ENCODE measurements at places on chromosomes 6 and 20.

DNA sequence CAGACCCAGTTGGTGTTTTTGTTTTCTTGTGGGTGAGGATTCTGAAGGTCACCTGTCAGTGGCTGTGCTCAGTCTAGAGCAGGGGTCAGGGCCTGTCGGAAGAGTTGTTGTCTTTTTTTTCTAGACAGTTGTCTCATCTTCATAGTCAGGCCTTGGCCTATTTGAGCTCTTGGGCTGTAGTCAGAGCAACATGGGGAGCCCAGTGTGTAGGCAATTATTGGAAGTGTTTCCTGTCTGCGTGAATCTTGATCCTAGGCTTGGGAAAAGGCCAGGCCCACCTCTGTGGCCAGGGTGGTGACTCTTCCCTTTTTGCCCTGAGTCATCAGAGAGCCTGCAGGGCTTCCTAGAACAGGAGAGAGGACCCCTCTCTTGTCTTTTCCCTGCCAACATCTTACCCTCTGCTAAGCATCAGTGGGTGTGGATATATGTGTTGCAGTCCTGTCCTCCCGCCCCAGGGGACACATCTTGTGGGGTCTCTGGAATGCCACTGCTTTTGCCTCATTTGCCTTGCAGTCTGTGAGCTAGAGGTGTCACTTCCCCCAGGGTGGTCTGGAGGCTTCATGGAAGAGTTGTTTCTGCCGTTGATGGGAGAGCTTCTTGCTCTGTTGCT is 11.4 kb downstream of the TJAP1 start:
- no peak for DNase-seq

GRCh38 chr6:25987845-25988244 is 25.2 kb downstream of the TRIM38 start:
- DNase-seq, result no peak

DNA sequence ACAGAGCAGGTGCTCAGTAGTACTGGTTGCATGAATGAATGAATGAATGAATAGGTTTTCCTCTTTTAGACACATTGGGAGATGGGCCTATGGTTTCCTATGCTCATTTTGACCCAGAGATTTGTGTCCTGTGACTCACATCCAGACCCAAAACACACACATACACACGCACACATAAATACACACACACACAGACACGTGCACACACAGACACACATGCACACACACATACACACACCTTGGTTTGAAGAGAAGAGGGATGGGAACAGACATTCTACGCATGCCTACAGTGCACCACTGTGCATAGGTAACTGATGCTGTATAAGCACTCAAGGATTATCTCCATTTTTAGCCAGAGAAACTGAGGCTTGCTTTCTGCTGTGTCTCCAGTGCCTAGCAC is 4.1 kb downstream of the JPH2 start:
- no peak for DNase-seq

GRCh38 chr20:56430461-56430860 is 18.4 kb downstream of the CASS4 start:
- no peak for DNase-seq

- no peak for DNase-seq
Measured at GRCh38 chr20:37584238-37584807, 56.6 kb upstream of the BLCAP start.

GRCh38 chr6:142008016-142008735 is 124.5 kb upstream of the GJE1 start:
- no peak for DNase-seq

GRCh38 chr20:21322921-21323331 is 19.8 kb downstream of the XRN2 start:
- DNase-seq, result peak; percentile 16

DNA sequence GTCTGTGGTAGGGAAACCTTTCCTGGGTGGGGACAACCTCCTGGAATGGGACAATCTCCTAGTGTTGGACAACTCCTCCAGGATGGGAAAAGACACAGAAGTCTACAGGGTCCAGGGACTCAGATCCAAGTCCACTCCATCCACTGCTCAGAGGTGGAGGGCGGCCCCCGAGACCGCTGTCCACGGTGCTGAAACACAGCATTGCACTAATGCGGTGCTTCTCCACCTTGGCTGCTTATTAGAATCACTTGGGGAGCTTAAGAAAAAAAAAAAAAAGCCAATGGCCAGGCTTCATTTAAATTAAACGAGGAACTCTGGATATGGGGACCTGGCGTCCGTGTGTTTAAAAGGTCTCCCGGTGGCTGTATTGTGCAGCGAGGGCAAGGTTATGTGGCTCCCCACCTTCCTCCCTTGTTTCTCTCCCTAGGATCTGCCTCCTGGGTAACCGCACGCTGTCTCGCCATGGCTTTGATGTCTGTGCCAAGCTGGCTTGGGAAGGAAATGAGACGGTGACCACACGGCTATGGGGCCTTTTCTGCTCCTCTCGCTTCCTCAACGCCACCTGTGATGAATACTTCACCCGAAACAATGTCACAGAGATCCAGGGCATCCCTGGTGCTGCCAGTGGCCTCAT is 12.0 kb downstream of the SLC12A5 start:
- DNase-seq, result no peak

- no peak for DNase-seq
Measured at GRCh38 chr20:54085910-54086309, 15.5 kb upstream of the BCAS1 start.

GRCh38 chr6:150150821-150151646 is 8.2 kb downstream of the PPP1R14C start:
- DNase-seq, result no peak

- no peak for DNase-seq
Measured at GRCh38 chr6:146910611-146911010, 293.6 kb upstream of the STXBP5 start.

GRCh38 chr6:81491454-81492101 is 260.9 kb downstream of the TENT5A start:
- DNase-seq, result no peak

DNA sequence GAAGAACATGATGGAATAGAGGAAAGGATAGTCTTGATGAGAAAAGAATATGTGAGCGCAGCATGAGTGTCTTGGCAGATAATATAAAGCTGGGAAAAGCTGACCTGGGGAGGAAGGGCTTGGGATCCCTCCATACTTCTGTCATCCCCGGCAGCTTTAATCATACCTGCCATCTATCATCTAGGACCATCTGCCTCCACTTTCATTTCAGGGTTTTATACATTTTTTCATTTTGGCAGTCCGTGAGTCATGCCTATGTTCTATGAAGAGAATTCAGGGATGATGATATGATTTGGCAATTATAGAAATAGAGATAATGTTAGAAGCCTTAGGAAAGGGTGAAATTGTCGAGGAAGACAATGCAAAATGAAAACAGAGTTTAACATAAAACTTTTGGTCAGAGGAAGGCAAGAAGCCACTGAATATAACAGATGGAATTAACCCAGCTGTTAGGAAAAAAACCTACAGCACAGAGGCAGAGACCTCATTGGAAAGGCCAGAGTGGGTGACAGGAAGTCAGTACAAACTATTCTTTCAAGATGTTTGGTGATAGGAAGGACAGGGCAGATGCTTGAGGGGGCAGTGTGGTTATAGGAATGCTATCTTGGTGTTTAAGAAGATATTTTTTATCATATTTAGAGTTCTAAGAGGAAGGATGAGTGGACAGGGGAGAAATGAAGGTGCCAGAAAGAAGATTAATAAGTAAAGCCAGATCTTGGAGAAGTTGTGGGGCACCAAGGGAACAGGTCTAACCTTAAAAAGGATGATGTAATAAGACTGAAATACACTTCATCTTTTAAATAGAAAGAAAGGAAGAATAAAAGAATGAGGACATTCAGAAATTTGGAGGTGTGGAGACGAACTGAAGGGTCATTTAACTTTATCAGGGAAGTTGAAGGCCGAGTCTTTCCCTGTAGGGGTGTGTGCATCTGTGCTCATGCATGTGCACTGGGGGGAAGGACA is 37.8 kb downstream of the MARCKS start:
- DNase-seq, result no peak

DNA sequence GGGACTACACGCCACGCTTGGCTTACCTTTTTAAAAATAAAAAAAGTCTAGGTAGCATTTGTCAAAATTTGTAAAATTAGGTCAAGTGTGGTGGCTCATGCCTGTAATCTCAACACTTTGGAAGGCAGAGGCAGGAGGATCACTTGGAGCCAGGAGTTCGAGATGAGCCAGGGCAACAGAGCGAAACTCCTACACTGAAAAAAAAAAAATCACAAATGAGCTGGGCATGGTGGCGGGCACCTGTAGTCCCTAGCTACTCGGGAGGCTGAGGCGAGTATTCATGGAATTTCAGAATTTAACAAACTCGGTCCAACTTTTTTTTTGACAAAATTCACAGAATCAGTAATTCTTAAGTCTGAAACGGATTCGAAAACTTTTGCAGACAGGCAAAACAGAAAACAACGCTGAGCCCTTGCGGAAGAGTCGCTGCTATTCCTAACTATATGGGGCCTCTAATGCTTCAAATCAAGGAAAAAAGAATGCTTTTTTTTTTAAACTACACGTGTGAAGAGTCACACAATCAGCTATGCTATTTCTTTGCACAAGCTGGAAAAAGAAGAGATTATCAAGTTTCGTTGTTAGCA is 62.9 kb downstream of the GTF2H5 start:
- DNase-seq, result no peak

DNA sequence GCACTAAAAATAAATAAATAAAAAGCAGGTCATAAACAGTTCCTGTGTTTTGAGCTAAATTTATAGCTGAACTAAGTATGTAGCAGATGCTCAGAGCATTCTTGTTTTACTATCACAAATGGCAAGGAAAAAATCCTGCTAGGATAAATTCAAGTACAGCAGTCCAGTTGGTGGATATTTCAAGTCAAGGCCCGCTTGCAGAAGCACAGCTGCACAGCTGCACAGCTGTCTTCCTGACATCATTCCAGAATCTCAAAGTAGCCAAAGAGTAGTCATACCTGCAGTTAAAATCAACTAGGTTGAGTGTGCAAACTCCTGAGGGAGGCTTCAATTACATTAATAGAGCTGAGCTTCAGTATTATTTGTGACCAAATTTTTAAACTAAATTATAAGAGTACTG is 297.7 kb upstream of the MANEA start:
- DNase-seq, result peak; percentile 43

DNA sequence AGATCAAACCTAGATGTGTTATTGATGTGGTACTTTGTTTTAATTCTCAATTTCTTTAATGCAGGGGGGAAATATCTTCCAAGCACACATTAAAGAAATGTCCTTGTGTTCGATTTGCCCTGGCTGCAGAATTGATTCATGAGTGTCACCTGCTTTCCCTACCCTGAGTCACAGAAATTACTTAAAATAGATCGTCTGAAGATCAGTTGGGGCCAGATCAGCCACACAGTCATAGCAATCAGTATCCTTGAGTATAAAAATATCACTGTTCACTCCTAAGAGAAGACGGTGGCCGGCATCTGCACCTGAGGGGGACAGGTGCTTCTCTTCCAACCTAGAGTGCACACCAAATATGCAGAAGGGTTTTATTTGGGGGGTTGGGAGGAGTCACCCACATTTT is 115.2 kb upstream of the RIN2 start:
- no peak for DNase-seq

GRCh38 chr20:4062721-4063606 is 47.6 kb upstream of the RNF24 start:
- DNase-seq, result no peak

GRCh38 chr20:45051204-45052060 is 49.5 kb downstream of the KCNS1 start:
- DNase-seq, result no peak

DNA sequence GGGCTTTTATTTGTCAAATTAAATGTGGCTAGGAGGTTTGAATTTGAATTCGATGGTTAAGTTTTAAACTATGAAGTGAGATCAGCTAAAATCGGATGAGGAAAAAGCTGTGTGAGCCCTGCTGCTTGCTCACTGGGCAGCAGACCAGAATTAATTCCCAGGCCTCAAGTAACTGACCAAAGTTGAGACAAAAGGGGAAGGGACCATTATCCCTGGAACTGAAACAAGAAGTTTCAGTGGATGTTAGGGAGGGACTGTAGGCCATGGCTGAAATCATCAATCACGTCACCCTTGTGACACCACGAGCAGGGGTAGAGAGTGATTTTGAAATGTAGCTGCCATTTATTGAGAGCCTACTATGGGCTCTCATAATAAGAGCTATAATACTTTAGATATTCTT is 7.0 kb upstream of the PRSS35 start:
- no peak for DNase-seq

DNA sequence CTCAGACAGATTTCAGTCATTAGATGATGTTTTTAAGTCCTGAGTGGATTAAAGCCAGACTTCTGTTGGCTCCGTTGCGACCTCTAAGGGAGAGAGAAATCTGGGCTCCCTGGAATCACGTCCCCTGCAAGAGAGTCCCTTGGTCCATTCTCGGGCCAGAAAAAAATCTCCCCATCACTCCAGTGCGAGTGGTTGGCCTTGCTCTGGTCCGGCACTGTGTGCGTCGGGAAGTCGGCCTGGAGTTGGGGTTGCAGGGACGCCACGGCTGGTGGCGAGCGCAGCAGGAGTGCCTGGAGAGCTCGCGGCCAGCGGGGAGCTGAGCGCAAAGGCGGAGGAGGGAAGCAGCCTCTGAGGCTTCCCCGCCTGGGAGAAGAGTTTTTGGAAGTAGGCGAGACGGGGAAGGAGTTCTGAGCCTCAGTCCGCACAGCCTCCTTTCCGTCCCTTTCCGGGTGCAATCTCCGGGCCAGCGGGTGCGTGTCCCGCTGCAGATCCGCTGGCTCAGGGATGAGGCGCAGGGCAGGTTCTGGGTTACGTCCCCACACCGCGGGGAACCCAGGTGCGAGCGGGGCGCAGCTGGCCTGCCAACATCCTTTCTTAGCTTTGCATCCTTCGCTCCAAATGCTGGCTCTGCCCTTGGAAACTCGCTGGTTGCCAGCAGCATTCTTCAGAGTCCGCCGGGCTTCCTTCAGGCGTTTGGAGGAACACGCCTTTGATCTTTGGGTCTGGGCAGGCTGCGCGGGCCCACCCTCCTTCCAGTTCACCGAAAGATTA is 6.8 kb downstream of the TCF21 start:
- no peak for DNase-seq
